Neural crest cell (in vitro differentiated cells): ENCODE measurements at places on chromosomes 4 and X. TPM values are rescaled to one million over a fixed set of nuclear protein-coding genes. Genes with fewer than 3 reads are reported as not detected.

TMEM156 gene
- not detected in 2 replicates for total RNA-seq

GAGE1 gene
- not detected in 2 replicates for total RNA-seq

GAGE12J gene
- not detected in 2 replicates for total RNA-seq

CXorf49 gene
- total RNA-seq = not detected in 2 replicates

IL21 gene
- total RNA-seq = not detected in 2 replicates

NXF2B gene
- total RNA-seq = not detected in 2 replicates

TMEM150C gene
- total RNA-seq = 8.5 and 8.9 TPM in 2 replicates

ARR3 gene
- total RNA-seq = not detected in 2 replicates

USP17L17 gene
- not detected in 2 replicates for total RNA-seq
